SK-MEL-5 (cell line): ENCODE measurements at places on chromosomes 6 and 20. TPM values are rescaled to one million over a fixed set of nuclear protein-coding genes. Genes with fewer than 3 reads are reported as not detected.

Gene SLC44A4
- total RNA-seq, result not detected in 2 replicates

Gene NRSN1
- total RNA-seq, result not detected in 2 replicates

DNA sequence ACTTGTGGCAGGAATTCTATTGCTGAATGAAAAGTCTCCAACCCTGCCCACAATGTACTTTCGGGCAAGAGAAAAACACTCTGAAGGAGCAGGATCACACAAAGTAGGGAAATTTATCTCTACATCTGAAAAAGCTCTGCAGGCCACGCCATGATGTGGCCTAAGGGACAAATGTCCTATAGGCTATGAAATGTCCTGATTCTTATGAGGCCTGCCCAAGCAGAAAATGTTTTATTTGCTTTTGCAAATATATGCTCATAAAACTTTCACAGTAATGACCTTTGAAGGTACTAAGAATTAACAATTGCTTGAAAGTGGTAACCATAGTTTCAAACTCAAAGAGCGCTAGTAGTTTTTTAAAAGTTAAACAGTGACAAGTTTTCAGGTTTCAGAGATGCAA lies 31.0 kb downstream of the SYCP2 start:
- no peak for DNase-seq

- DNase-seq, result no peak
These were observed 78.0 kb upstream of the LYRM2 start for GRCh38 chr6:89716532-89716931.
